ENCODE measurements at places on chromosomes 11 and 22. TPM values are rescaled to one million over a fixed set of nuclear protein-coding genes. Genes with fewer than 3 reads are reported as not detected.

GRCh38 chr22:31970490-31971444 lies 26.4 kb downstream of the YWHAH start:
- peak; percentile 36 for DNase-seq
- no peaks in the 10 kb centered on the region for H3K36me3 ChIP-seq
- peak overlapping the region; percentile 67 for H3K4me3 ChIP-seq
- H3K27ac ChIP-seq: no peak overlapping the region
- 0 out of 2 replicates have a peak, but pooled peaks cover 2% of the 10 kb centered on the region for H3K4me1 ChIP-seq
- H3K27me3 ChIP-seq: no peaks in the 10 kb centered on the region

- no peaks in the 10 kb centered on the region for H3K36me3 ChIP-seq
- peaks cover 2% of the 10 kb centered on the region for H3K27me3 ChIP-seq
- DNase-seq: no peak
- H3K27ac ChIP-seq: no peak overlapping the region
- no peak overlapping the region for H3K4me3 ChIP-seq
- H3K4me1 ChIP-seq: no peaks in the 10 kb centered on the region
Observed at GRCh38 chr22:36881504-36882245, 20.9 kb downstream of the NCF4 start.

GRCh38 chr11:78856211-78856610 lies 281.5 kb upstream of the NARS2 start:
- H3K4me3 ChIP-seq: no peak overlapping the region
- H3K27me3 ChIP-seq: peaks cover 3% of the 10 kb centered on the region

Gene SAA2
- 4.0 TPM for total RNA-seq

DNA sequence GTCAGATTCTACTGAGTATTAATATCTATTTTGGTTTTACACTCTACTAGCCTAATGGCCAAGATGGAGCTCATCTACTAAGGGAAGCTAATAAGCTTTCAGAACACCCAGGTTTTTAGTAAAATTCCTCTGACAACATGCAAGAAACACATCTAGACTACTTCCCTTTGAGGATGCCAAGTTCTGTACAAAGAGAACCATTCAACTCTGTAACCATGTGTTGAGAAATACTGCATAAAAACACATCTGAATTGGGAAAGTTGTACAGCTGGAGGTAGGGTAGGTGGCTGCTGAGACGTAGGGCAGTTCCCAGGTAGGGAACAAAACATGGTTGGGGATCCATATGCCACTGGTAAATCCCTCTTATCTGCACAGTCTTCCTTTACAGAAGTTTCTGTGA lies 66.2 kb downstream of the SC5D start:
- no peak overlapping the region for H3K27ac ChIP-seq
- peaks cover 16% of the 10 kb centered on the region for H3K27me3 ChIP-seq
- DNase-seq: no peak
- H3K4me1 ChIP-seq: no peaks in the 10 kb centered on the region

Gene CCDC157
- total RNA-seq: 2.1 TPM

DNA sequence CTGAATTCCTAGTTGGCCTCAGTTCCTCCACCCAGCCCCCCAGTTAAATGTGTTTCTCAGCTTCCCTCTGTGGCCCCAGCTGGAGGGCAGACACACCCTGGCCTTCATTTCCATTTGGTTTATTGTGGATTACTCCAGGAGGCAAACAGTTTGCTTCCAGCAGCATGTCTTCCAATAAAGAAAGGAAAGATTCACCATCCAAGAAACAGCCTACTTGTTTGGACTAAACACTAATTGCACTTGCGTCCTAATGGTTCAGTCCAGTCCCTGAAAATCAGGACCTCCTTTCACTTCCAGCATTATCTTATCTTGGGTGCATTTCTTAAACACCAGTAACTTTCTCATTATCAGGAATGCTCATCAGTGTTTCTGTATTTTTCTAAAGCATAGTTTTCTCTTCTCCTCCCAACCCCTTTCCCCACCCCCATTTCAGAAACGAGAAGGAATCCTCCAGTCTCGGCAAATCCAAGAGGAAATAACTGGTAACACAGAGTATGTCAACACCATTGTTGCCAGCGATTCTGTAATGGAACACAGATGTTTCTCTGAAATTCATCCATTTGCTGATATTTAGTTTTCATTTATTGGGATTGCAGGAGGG lies 130.9 kb downstream of the PARVA start:
- DNase-seq: no peak
- no peak overlapping the region for H3K27ac ChIP-seq
- no peaks in the 10 kb centered on the region for H3K36me3 ChIP-seq

- no peaks in the 10 kb centered on the region for H3K27me3 ChIP-seq
- no peak overlapping the region for H3K4me3 ChIP-seq
- no peaks in the 10 kb centered on the region for H3K36me3 ChIP-seq
- H3K4me1 ChIP-seq: peaks cover 13% of the 10 kb centered on the region
Observed at GRCh38 chr11:102192349-102193066, 82.3 kb downstream of the YAP1 start.

GRCh38 chr11:116460156-116460920 lies 312.4 kb downstream of the BUD13 start:
- H3K36me3 ChIP-seq: no peaks in the 10 kb centered on the region
- DNase-seq: no peak
- H3K4me3 ChIP-seq: no peak overlapping the region

Gene HBB
- total RNA-seq: 0.72 TPM

- H3K27me3 ChIP-seq: no peaks in the 10 kb centered on the region
- no peak overlapping the region for H3K4me3 ChIP-seq
- no peaks in the 10 kb centered on the region for H3K36me3 ChIP-seq
- DNase-seq: no peak
- H3K27ac ChIP-seq: no peak overlapping the region
Observed at GRCh38 chr11:88367310-88367709, 29.8 kb upstream of the CTSC start.

Gene OR52A1
- not detected for total RNA-seq

DNA sequence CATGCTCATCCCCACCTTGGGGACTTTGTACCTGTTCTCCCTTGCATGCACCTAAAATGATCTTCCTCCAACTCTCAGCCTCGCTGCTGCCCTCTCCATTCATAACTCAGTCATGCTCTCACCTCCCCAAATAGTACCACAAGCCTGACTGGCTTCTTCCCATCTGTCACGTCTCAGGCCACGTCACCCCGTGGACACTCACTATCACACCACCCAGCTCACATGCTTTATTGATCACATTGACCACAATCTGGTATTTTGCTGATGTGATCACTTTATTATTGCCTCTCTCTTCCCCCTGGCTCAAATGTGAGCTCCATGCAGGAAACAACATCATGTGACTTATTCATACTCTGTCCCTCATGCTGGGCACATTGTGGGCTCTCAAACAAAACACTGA lies 9.2 kb upstream of the SGSM1 start:
- H3K4me3 ChIP-seq: no peak overlapping the region
- DNase-seq: no peak
- H3K4me1 ChIP-seq: no peaks in the 10 kb centered on the region
- no peaks in the 10 kb centered on the region for H3K27me3 ChIP-seq
- H3K36me3 ChIP-seq: no peaks in the 10 kb centered on the region
- H3K27ac ChIP-seq: no peak overlapping the region

GRCh38 chr11:63537293-63538101 lies 889 bp downstream of the PLAAT4 start:
- DNase-seq: no peak
- H3K27ac ChIP-seq: peak overlapping the region; percentile 2
- H3K4me3 ChIP-seq: peak overlapping the region; percentile 28
- no peaks in the 10 kb centered on the region for H3K4me1 ChIP-seq
- H3K27me3 ChIP-seq: peaks cover 7% of the 10 kb centered on the region

Gene DYNC2H1
- total RNA-seq: 12.4 TPM

GRCh38 chr22:19816372-19817119 lies 38.1 kb downstream of the GNB1L start:
- H3K4me3 ChIP-seq: no peak overlapping the region
- no peaks in the 10 kb centered on the region for H3K36me3 ChIP-seq
- no peaks in the 10 kb centered on the region for H3K27me3 ChIP-seq
- no peaks in the 10 kb centered on the region for H3K4me1 ChIP-seq

DNA sequence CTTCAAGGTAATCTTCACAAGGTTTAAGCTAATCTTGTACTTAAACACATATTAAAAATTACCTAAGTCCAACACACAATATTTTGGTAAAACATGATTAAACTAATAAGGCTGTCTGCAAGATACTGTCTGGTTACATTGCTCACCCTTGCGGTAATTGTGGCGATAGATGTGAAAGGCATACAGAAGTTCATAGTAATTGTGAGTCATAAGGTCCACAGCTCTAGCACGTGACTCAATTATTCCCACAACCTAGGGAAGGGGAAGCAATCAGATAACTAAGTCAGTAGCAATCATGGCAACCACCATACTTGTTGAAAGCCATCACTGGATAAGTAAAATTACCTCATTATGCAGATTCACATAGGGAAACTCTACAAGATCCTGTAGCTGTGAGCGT lies 30.5 kb upstream of the FNBP4 start:
- H3K36me3 ChIP-seq: peaks cover 26% of the 10 kb centered on the region
- H3K27me3 ChIP-seq: no peaks in the 10 kb centered on the region
- DNase-seq: peak; percentile 17
- no peaks in the 10 kb centered on the region for H3K4me1 ChIP-seq
- H3K4me3 ChIP-seq: no peak overlapping the region
- H3K27ac ChIP-seq: no peak overlapping the region

Gene OR4C13
- not detected for total RNA-seq

DNA sequence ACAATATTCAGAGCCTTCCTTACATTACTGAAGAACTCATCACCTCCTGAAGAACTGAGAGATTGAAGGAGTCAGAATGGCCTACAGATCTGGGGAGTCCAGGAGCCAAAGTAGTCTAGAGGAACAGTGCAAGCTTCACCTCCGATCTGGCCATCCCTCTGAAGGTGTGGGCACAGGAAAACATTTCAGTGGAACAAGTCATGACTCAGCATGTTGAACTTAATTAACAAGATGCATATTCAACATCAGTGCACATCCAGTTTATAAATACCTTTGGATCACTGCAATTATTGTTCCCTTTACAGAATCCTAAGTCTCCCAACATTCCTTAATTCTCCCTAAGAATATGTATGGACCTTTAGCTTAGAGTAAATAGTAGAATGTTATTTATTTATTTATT lies 25.5 kb downstream of the PAAF1 start:
- no peaks in the 10 kb centered on the region for H3K36me3 ChIP-seq
- no peak overlapping the region for H3K4me3 ChIP-seq
- no peak overlapping the region for H3K27ac ChIP-seq
- DNase-seq: no peak

Gene SHANK3
- total RNA-seq: 7.6 TPM

GRCh38 chr11:77172666-77172982 lies 44.6 kb downstream of the MYO7A start:
- H3K27me3 ChIP-seq: no peaks in the 10 kb centered on the region
- DNase-seq: no peak
- no peaks in the 10 kb centered on the region for H3K36me3 ChIP-seq
- H3K4me1 ChIP-seq: no peaks in the 10 kb centered on the region
- no peak overlapping the region for H3K4me3 ChIP-seq

Gene MYH9
- total RNA-seq: 788 TPM
